Fibroblast of the aortic adventitia (primary cell): ENCODE measurements at places on chromosomes 12 and 14.

DNA sequence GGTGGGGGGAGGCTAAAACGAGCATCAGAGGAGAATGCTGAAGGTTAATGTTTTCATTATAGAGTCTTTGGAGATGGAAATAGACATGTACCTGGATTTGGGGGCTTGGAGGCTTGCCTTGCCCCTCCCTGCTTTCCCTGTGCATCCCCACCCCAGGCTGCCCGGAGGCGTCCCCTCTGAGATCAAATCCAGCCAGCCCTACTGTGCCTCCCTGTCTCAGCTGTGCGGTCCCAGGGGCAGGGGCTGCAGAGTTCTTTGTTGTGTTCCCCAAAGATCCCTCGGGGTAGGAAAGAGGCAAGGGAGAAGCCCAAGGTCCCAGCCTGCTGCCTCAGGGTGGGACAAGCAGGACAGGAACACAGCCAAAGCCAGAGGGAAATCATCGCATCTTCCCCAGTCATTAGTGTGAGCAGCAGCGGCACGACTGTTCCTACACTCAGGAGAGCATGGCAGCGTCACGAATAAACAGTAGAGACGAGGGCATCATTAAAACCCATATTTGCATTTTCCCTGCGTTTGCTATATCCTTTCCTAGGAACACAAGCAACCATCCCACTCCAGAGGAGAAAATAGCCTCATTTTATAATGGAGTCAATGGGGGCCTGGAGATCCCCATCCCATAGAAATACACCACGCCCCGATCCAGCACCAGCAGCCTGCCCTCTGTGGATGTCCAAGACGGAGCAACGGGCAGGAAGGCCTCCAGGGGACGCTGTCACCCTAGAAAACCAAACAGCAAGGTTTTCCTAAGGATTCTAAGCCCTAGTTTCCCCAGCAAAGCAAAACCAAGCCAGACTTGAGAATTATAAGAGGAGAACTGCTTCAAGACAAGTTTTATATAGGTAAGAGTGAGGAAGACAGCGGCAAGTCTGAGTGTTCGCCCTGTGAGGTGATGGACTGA, 32.4 kb downstream of the ANO2 start:
- DNase-seq = no peak

DNA sequence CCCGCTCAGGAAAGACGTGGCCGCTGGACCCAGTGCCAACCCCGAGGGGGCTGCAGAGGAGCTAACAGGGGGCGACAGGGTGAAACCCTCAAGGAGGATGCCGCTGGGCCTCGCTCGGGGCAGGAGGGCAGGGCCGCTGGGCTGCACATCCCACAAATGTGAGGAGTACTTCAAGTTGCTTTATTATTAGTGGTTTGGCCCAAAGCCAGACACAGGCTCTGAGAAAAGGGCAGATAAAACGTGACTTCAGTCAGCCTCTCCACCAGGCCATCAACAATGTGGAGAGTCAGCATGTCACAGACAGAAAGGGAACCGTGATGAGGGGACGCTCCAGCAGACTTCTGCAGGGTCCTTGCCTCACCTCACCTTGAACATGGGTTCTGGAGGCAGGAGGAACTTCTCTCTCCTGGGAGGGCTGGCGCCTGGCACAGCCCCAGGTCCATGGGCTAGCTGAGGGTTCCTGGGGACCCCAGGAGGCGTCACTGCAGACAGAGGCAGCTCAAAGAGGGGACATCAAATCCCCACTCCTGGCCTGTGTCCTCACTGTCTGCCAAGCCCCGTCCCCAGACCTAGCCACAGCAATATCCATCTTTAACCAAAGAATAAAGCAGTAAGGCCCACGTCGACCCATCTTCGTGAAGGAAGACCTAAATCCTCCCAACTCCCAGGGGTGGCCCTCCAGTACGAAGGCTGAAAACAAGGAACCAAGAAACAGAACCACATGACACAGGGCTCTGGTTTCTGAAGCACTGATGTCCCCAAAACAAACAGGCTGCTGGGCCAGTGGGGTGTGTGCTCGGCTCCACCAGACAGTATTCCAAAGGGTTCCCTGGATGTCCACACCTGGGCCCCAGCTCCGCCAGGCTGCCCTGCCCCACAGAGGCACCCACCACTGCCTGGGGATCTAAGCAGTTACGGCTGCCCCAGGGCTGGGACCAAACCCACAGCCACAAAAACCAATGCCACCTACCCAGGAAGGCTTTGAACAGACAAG, 35.1 kb downstream of the CCDC85C start:
- peak; percentile 43 for DNase-seq

DNA sequence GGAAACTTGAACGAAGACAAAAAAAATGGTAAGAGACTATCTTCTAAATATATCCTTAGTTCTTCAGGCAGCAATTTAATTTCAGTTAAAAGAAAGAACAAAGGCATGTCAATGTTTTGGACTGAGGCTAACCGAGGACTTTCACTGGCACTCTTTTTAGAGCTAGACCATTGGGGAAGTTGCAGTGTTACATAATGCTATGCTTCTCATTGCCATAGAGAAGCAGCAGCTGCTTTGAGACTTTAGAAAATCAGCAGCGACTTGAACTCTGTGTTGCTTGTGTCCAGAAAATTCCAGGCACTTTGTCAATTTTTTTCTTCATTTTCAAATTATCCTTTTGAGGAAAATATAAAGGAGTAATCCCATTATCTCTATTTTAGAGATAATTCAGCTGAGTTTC, 964.2 kb downstream of the NRXN3 start:
- DNase-seq = no peak

- peak; percentile 37 for DNase-seq
Observed at GRCh38 chr12:11822081-11822834, 172.8 kb downstream of the ETV6 start.

GRCh38 chr12:15712823-15713660, 76.1 kb downstream of the EPS8 start:
- peak; percentile 56 for DNase-seq

- no peak for DNase-seq
Observed at GRCh38 chr12:126704609-126705008, 1562.4 kb upstream of the TMEM132C start.

DNA sequence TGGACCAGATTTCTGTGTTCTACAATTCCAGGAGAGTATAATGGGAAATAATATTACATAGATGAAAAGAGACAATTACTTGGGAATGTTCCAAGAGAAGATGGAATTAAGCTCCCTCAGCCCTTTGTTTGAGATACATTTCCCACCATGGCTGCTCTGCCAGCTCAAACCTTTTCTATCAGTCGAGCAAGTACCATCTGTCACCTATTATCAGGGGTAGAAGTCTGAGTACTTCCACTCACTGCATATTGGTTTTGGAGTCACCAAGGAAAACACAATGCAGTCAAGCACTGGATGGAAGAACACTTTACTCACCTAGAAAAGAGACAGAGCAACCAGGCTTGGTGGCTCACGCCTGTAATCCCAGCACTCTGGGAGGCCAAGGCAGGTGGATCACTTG, 270.4 kb upstream of the FAR2 start:
- no peak for DNase-seq

DNA sequence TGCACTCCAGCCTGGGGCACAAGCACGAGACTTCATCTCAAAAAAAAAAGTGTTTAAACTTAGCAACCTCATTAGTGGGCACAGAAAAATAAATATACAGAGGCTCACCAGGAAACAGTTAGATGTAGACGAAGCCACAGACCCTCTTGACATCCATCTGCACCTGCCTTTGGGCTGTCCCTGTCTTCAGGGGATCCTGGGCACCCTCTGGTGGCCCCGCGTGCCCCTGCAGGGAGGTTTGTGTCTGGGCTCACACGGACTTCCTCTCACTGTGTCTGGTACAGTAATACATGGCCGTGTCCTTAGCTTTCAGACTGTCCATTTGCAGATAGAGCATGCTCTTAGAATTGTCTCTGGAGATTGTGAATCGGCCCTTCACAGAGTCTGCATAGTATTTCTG, 916.5 kb downstream of the TMEM121 start:
- DNase-seq = no peak

GRCh38 chr12:132075714-132076553, 68.2 kb downstream of the DDX51 start:
- DNase-seq = no peak

- peak; percentile 14 for DNase-seq
Observed at GRCh38 chr12:27434673-27435565, 11.6 kb upstream of the SMCO2 start.

DNA sequence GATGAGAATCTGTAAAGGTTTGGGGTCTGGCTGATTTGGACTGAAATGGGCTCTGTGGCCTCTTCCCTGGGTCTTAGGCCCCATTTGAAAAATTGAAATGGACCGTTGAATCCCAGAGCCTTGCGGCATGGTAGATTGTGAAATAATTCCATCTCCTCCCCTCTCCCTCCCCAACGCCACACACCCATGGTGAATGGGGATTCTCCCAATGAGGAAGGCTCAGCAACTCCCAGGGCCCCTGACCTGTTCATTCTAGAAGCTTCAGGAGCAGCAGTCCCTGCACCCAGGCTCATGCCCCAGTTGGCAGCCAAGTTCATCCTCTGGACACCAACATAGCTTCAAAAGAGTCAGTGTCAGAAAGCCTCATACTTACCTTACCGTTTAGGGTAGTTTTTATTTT, 217.4 kb downstream of the ZFP36L1 start:
- DNase-seq = no peak

DNA sequence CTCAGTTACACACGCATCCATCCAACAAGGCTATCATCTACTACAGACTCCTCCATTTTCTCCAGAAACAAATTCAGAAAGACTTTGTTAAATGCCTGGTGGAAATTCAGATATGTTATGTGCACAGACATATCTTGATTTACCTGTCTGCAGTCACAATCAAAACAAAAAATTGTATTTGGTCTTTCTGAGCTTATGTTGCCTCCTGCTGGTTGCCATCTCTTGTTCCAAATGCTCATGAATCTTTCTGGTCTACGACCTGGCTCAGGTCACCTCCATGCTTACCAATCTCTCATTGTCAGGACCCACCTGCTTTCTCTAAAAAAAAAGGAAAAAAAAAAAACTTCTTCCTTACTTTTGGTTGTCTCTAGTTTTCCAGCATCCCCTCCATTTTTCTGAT, 169.2 kb upstream of the PLXNC1 start:
- DNase-seq = peak; percentile 61

GRCh38 chr12:45289245-45290215, 73.6 kb downstream of the ANO6 start:
- no peak for DNase-seq

DNA sequence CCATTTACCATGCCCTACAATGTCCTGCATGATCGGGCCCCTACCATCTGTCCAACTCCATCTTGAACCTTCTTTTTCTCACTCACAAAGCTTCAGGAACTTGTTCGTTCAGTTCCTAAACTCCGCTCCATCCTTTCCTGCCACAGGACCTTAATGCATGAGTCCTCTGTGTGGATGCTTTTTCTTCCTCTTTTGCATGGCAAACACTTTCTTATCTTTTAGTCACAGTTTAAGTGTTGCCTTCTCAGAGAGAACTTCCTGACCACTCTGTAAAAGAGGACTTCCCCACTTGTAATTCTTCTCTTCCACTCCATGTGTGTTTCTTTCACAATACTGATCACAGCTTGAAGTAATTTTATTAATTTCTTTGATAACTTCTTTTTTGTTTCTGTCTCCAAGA, 54.4 kb upstream of the ETV6 start:
- DNase-seq = no peak
